ENCODE measurements at places on chromosomes 13 and 19. TPM values are rescaled to one million over a fixed set of nuclear protein-coding genes. Genes with fewer than 3 reads are reported as not detected.

ZNF540 gene
- total RNA-seq: 0.27 TPM

SSC5D gene
- total RNA-seq: 9.4 TPM

IFNL1 gene
- total RNA-seq: not detected

FFAR1 gene
- not detected for total RNA-seq

ZIC5 gene
- total RNA-seq: 7.1 TPM

RASIP1 gene
- 2.8 TPM for total RNA-seq

C19orf33 gene
- total RNA-seq: not detected

PINLYP gene
- 1.5 TPM for total RNA-seq

RFPL4AL1 gene
- 0.17 TPM for total RNA-seq

ZNF480 gene
- total RNA-seq: 4.9 TPM

LILRB3 gene
- 0.74 TPM for total RNA-seq

SMIM7 gene
- 116 TPM for total RNA-seq

TNNT1 gene
- total RNA-seq: 463 TPM

AZU1 gene
- total RNA-seq: 0.25 TPM

DIAPH3 gene
- total RNA-seq: 13.7 TPM

CEACAM16 gene
- total RNA-seq: not detected

PRTN3 gene
- not detected for total RNA-seq

ZNF575 gene
- total RNA-seq: not detected

CGB1 gene
- total RNA-seq: not detected

CGB5 gene
- not detected for total RNA-seq

CLEC11A gene
- 91.4 TPM for total RNA-seq

Measured in G401 (cell line).